Fibroblast of skin of left quadriceps (primary cell): ENCODE measurements at places on chromosomes 11 and 22.

- DNase-seq: no peak
These were observed 98.2 kb upstream of the SLC6A5 start for GRCh38 chr11:20501252-20501651.

GRCh38 chr11:3840870-3841425, at the start of gene RHOG:
TSS of gene RHOG (minus strand) at chr11:3840959. CDS start at chr11:3828138, 12,821 bp downstream.
- peak; percentile 55 for DNase-seq

DNA sequence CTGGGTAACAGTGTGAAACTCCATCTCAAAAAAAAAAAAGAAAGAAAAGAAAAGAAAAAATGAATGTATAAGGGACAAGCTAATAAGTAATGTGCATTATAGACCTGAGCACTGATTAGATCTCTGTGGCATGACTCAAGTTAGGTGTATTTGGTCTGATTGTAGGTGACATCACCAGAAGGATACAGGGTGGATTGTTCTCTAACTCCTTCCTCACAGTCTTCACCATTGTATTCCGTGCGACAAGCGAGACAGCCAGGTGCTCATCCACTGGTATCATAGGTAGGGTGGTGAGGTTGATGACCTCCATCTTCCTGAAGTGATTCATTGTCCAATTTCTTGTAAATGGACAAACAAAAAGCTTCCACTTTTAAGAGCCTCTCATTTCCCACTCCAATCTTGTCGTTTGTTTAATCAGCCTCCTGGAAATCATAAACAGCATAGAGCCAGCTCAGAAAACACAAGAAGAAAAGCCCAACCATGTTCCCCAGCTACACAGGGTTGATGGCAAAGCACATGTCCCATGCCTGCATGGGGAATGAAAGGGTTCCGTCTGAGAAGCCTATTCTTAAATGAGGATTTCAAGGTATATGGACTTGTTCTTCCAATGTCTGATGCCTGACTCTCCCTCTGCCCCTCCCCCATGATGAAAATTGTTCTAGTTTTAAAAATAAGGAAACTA, 6.2 kb downstream of the FAM227A start:
- no peak for DNase-seq

DNA sequence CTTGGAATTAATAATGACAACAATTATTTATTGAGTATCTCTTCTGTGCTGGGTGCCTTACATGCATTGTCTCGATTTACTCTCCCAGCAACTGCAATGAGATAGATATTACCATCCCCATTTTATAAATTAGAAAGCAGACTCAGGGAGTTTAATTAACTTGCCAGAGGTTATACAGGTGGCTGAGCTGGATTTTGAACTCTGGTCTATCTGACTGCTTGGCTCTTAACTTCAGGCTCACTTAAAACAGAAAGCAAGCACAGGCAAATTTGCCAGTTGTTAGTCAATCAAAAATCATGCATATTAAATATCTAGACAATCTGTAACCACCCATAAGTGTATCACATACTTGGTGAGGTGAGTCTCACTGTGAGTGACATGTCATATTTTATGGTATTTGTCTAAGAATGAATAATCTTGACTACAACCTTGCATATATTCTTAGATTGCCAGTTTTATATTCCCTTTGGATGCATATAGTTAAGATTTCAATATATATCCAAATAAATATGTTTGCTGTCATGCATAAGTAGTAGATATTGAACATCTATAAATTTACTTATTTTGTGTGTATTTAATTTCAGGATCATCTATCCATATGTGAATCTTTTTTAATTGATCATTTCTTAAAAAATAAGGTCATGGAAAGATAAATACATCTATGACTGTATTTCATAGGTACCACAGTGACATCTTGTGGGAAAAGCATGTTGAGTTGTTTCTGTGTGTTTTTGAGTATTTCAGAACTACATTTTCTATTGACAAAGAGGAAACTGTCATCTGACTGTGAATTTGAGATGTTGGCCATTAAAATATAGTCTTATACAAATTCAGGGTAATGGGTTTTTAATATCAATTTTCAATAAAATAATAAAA, 112.0 kb upstream of the ARHGAP42 start:
- peak; percentile 28 for DNase-seq

- no peak for DNase-seq
These were observed 60.9 kb upstream of the EED start for GRCh38 chr11:86183694-86184093.

DNA sequence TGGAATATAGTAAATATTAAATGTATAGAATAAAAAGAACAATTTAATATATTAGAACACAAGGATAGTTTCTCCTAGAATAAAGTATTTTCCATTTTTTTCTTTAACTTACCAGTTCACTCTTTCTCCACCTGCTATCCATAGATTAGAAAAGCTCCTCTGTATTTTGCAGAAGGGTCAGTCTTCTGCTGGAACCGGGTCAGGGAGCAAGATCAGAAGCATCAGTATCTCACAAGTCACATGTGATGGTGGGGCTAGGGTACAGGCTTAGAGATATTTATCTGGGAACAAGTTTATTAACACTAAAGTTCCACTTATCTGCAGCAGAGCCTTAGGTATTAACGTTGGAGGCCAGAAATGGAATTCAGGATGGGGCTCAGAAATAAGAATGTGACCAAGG, 17.3 kb upstream of the OR52A1 start:
- DNase-seq: no peak

DNA sequence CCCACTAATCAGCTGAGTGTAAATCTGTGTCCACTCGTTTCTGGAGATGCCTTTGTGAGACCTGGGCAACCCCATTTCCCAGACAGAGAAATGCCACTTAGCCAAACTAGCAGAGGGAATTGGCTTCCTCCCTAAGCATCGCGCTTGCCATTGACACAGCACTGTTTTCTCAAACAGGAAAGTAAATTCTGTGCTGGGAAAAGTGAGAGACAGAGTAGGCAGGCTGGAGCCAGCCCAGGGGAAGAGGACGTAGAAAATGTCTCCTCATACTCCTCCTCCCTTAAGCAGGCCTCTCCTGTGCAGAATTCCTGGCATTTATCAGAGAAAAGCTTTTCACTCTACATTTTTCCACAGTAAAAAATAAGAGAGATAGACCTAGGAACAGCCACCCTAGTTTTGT, 99.1 kb upstream of the AMOTL1 start:
- no peak for DNase-seq

GRCh38 chr22:22883090-22883727, 4.4 kb upstream of the IGLL5 start:
- no peak for DNase-seq

DNA sequence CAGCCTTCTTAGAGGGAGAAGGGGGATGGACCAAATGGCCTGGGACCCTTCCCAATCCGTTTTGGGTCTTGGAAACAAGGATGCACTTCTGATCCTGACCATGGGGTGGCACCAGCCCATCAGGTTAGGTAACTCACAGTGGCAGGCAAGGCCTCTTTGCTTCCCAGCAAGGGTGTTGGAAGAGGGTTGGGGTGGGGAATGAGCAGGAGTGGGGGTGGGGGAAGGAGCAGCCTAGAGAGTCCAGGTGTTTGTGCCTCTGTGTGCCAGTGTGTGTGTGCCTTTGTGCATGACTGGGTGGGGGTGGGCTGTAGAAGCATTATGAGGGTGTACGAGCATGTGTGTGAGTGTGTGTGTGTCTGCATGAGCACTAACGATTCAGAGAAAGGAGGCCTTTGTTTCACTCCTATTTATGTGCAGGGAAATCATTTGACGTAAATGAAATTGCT, 213.1 kb downstream of the INSC start:
- DNase-seq: peak; percentile 4

GRCh38 chr11:108216988-108217387, 5.5 kb downstream of the NPAT start:
- no peak for DNase-seq

GRCh38 chr11:58493676-58494075, 14.2 kb downstream of the OR5B21 start:
- DNase-seq: no peak

DNA sequence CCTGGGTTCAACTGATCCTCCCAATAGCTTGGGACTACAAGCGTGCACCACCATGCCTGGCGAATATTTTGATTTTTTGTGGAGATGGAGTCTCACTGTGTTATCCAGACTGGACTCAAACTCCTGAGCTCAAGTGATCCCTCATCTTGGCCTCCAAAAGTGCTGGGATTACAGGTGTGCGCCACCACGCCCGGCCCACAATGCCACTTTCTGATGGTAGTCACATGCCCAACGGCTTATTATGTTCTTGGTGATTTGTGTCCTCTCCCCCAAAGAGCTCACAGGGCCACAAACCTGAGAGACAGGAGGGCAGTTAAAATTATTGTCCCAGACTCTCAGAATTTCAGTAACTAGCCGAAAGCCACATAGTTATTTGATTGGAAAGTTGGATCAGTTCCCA, 9.6 kb downstream of the GRIK4 start:
- no peak for DNase-seq

DNA sequence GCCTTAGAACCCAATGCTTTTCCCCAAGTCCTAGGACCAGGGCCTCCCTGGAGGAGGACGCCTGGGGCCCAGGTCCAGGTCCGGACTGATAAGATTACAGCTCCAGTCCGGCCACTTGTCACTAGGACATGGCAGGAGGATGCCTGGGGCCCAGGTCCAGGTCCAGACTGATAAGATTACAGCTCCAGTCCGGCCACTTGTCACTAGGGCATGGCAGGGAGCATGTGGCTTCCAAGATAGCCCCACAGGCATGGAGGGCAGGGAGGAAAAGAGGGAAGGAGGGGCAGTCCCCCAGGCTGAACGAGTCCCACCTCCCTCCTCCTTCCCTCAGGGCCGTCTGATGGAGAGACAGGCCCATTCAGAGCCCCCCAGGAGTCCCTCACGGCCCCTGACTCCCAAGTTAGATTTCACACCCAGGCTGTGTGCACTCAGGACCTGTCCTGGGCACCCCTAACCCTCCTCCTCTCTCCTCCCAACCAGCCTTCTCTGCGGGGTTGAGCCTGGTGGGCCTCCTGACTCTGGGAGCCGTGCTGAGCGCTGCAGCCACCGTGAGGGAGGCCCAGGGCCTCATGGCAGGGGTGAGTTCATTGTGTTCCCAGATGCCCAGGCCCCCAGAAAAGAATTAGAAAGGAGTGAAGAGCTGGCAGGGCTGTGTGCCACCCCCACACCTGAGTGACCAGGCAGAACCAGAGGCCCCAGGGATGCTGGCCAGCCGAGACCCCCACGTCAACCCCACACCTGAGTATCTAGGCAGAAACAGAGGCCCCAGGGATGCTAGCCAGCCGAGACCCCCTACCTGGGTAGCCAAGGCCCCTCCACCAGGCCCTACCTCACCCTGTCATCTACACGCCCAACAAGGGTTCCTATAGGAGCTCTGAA, 2.1 kb downstream of the TSPAN32 start:
- no peak for DNase-seq

DNA sequence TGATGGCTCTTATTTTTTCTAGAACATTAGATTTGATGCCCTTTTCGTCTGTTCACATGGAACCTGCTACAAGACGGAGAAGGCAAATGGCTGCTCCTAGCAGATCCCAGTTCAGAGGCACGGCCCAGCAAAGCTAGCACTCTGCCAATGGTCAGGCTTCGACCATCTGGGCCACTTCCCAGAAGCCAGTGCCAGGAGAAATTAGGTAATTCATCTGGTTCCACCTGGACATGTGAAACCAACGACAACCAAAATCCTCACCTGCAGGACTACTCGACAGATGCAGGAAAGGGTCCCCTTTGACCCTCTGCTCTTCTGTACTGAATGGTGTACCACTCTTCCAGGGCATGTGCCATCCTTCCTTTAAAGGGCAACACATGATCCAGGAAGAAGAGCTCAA, 25.4 kb downstream of the MICAL3 start:
- DNase-seq: no peak

- no peak for DNase-seq
These were observed 151.0 kb downstream of the BBOX1 start for GRCh38 chr11:27191639-27192038.
